NCI-H460 (cell line): ENCODE measurements at places on chromosomes 3 and 15.

GRCh38 chr3:40691452-40691861 is 166.7 kb downstream of the ZNF621 start:
- DNase-seq = no peak

DNA sequence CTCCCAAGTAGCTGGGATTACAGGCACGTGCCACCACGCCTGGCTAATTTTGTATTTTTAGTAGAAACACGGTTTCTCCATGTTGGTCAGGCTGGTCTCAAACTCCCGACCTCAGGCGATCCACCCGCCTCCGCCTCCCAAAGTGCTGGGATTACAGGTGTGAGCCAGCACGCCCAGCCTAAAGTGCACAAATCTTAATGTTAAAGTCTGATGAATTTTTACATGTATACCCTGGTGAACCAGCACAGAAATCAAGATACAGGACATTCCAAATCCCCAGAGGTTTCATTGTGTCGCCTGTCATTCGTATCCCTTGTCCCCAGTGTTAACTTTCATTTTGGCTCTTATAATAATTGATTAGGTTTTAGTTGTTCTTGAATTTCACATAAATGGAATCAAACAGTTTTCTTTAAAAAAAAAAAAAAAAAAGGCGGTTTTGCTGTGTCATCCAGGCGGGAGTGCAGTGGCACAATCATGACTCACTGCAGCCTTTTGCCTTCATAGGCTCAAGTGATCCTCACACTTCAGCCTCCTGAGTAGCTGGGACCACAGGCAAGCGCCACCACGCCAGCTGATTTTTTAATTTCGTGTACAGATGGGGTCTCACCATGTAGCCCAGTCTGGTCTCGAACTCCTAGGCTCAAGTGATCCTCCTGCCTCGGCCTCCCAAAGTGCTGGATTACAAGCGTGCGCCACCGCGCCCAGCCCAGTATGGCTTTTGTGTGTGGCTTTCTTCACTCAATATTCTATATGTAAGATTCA is 1.5 kb upstream of the TM4SF19 start:
- DNase-seq = peak; percentile 50

GRCh38 chr3:11250902-11251806 is 21.0 kb upstream of the ATG7 start:
- no peak for DNase-seq

DNA sequence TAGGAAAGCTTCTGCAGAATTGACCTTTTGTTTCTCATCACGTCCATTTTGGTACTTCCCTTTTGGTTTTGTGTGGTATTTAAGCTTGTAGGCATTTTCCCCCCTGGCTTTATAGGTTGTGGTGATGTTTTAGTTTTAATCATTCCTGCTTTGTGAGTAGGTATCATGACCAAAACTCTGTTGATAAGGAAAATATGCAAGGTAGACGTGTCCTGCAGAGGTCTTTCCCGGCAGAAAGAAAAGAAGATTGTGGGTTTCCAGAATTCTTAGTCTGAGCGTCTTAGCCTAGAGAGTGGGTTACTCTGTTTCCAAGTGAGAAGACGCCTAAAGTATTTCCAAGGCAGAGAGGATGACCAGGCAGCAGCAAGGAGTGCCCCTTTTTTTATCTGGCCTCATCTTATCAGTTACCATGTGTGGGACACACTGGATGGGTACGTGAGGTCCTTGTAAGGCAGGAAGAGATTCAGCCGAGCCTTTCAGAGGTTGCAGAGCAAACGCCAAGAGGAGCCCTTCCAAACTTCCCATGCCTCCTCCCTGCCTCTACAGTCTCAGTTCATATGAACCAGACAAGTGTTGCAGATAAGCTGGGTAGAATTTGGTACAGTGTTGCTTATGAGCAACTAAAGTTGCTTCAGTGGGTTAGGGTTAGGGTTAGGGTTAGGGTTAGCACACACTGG is 58.8 kb downstream of the ARNT2 start:
- no peak for DNase-seq

DNA sequence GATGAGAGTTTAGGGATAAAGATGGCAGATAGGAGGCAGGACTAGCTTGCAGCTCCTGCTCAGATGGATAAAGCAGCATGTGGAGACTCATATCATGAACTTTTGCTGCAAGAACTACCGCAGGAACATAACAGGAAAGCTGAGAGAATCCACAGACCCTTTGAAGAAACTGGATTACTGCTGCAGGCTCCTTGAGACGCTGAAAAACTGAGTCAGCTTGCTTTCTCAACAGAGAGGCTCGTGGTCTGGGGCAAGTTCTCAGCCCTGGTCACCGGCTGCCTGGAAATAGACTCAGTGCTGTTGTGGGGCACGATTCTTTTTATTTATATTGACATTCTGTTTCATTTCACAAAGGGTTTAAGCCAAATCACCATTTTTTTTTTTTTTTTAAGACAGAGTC is 28.8 kb upstream of the TRIM59 start:
- DNase-seq = no peak

GRCh38 chr3:169659096-169659819 is 4.3 kb downstream of the MECOM start:
- DNase-seq = no peak

- DNase-seq = no peak
Measured at GRCh38 chr3:24302396-24302795, 192.3 kb downstream of the THRB start.

- no peak for DNase-seq
Measured at GRCh38 chr15:89469426-89470096, 26.8 kb downstream of the RHCG start.

- DNase-seq = peak; percentile 41
Measured at GRCh38 chr3:11509173-11510000, 134.3 kb downstream of the VGLL4 start.

DNA sequence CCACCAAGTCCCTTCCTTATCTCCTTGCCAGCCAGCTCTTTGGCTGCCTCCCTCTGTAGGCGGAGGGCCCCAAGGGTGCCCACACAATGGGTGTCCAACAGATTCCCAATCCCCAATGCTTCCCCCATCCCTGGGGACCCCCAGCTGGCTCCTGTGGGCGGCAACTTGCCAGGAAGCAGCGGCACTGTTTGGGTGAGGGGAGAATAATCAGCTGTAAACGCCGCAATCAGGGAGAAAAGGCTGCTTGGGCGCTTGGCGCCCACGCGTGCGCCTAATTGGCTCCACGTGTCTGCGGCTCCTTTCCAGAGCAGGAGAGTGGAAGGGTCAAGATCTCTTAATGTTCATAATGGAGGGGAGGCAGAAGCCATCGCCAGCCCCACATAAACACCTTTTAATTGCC is 67.9 kb upstream of the TMEM115 start:
- DNase-seq = no peak

- no peak for DNase-seq
Measured at GRCh38 chr3:58013099-58013498, 4.9 kb downstream of the FLNB start.

- DNase-seq = no peak
Measured at GRCh38 chr3:26657348-26657976, 34.9 kb downstream of the LRRC3B start.

DNA sequence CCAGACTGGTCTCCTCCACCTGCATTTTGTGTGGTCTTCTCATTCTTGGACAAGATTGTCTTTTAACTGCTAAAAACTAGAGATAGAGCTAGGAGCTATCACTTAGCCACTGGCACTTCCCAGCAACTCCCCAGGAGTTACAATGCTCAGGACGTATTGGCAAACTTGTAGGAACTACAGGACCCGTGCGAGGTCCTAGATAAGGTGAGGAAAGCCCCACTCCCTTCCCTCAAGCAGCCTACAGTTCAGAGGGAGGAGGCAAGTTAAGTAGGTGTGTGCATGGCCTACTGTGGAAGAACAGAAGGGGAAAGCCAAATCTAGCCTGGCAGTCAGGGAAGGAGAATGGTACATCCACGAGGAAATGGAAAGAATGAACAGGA is 504.7 kb upstream of the PROK2 start:
- no peak for DNase-seq

DNA sequence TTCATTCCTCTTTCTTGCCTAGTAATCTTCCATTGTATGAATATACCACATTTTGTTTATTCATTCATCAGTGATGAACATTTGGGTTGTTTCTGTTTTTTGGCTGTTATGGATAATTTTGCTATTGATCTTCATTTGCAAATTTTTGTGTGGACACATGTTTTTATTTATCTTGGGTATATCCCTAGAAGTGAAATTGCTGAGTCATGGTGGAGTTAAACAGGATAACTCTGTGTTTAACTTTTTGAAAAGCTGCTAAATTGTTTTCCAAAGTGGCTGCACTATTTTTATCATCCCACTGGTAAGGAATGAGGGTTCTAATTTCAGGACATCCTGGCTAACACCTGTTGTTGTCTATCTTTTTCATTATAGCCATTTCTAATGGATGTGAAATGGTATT is 74.6 kb upstream of the ARL6 start:
- DNase-seq = no peak

GRCh38 chr15:52006702-52007340 is 12.2 kb upstream of the MAPK6 start:
- DNase-seq = no peak

DNA sequence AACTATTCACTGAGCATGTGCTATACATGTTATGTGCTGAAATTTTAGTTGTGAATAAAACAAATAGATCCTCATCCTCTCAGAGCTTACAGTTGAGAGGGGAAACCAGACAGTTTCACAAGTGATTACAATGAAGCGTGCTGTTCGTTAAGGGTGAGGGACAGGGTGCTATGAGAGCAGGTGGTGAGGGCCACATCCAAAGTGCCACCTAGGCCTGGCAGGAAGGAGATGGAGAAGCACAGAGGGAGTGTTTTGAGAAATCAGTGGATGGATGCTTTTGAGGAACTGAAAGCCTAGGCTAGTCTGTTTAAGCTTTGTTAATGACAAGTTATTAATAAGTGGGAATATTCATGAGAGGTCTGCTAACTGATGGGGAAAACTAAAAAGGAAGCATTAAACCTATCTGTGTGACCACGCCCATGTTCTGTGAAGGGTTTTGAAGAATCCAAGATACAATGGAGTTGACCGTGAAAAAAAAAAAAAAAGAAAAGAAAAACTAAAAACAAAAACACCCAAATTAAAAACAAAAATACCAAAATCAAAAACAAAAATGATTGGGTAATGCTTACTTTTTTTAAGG is 7.3 kb downstream of the MCTP2 start:
- DNase-seq = no peak

GRCh38 chr3:42658771-42659390 is 5.4 kb downstream of the ZBTB47 start:
- DNase-seq = no peak

DNA sequence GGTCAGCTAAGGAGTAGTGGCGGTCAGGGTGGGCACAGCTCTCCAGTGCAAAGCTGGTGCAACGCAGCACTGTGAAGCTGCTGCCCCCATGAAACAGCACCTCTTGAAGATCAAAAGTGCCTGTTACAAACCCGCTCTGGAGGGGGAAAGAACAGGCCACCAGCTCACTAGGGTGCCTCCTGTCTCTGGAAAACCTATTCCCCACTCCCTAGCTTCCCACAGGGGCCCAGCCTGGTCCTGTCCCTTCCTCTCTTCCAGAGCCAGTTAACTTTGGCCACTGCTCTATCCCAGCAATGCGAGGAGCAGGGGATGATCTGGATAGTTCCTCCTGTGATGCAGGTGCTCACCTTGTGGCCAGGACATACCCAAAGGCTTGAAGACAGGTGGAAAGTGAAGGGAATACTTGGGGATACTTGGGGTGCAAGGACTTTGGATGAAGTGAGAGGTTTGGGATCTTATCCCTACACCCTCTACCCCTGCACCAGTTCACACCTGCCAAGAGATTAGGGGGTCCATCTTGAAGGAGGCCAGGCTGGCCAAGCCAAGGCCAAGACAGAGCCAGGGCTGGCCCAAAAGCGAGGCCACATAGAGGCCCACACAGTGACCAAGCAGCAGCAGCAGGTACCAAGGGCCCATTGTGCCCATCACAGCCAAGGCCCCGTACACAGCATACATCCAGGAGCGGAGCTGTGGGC is 4.2 kb downstream of the HHATL start:
- no peak for DNase-seq

DNA sequence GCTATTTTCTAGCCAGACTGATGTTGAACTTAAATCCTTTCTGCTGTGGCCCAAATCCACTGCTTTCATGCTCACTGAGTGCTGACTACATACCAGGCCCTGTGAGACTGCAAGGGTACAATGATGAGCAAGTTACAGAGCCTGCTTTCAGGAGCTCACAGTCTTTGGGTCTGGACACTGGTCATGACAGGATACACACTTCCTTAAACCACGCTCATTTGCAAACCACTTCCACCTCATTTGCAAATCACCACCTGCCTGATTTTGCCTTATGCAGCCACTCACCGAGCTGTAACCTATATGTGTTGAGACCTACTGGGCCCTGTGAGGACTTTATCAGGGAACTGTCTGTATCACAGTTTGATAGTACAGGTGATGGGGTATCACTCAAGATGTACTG is 50.2 kb upstream of the LRRC58 start:
- no peak for DNase-seq

- no peak for DNase-seq
Measured at GRCh38 chr3:97687734-97688133, 76.8 kb upstream of the ARL6 start.

DNA sequence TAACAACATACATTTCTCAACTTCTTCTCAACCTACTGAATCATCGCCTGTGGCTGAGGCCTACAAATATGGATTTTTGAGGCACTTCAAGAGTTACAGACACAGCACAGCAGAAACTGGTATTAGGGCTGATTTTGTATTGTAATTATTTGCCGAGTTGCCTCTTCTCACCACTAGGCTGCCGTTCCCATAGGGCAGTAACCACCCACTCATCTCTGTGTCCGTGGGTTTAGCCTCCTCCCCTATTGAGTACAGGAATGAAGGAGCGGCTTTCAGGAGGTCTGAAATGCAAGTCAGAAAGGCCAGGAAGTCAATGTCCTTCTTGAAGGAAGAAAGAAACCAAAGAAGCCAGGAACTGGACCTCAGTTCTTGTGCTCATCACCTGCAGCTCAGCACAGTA is 220.8 kb downstream of the MTHFS start:
- DNase-seq = no peak

DNA sequence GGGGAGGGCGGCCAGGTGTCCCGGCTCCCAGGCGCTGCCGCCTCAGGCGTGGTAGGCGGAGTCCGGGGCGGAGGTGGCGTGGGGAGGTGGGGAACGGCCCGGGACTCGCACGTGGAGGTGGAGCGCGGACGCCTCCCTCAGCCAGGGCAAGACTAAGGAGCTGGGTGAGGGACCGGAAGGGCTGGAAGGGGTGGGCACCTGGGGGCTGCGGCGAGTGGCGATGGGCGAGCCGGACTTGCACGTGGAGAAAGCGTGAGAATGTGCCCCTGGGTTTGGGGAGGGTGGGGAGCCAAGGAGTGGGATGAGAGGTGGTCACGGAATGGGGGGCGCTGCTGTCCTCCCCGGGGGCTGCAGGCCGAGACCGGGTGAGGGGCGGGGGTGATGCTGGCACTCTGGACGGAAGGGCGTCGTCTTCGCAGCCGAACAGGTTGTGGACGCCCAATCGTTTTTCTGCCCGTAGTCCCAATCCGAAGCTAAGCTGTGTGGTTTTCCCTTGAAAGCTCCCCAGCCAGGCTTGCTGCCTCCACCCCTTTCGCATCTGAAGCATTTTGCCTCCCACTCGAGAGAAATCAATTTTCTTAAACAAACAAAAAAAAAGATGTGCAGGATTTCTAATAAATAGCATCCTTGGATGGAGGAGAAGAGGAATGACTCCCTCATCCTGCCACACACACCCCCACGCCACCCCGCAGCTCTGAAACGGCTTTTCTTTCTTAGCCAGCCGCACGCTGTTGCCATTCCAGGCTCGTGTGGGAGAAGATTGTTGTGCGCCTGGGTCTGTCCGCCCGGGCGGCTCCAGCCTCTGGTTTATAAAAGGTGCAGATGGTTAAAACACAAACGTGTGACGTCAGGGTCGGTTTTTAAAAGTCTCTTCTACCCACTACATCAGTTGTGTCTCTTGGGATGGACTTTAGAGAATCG is 62.5 kb upstream of the ANKRD28 start:
- peak; percentile 12 for DNase-seq

- DNase-seq = peak; percentile 56
Measured at GRCh38 chr3:56702490-56703315, 19.6 kb upstream of the TASOR start.
